Breast epithelium (tissue), 4 donors: ENCODE measurements at places on chromosomes 2 and 18. TPM values are rescaled to one million over a fixed set of nuclear protein-coding genes. Genes with fewer than 3 reads are reported as not detected.

DNA sequence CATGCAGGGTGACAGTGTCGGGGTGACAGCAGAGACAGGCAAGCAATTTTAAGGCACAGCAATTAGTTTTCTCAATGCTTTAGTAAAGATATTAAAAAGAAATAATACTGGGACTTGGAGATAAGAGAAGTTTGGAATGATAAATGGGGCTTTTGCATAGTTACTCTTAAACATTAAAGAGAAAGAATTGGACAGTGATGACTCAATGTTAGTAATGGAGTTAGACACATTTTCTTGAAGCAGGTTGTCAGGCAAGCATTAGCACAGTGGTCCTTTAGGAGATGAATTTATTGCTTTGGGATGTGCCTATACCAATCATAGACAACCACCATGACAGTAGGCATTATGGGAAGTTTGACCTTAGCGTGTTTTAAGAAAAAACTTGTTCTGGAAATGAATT is 228.3 kb upstream of the RAB12 start:
- no peaks in the 10 kb centered on the region for H3K4me1 ChIP-seq
- no peaks in the 10 kb centered on the region for H3K27me3 ChIP-seq
- H3K36me3 ChIP-seq, result no peaks in the 10 kb centered on the region
- no peak overlapping the region for H3K4me3 ChIP-seq
- no peak for DNase-seq

- no peaks in the 10 kb centered on the region for H3K36me3 ChIP-seq
- no peaks in the 10 kb centered on the region for H3K4me1 ChIP-seq
- H3K27me3 ChIP-seq, result no peaks in the 10 kb centered on the region
- DNase-seq, result no peak
- H3K27ac ChIP-seq, result no peak overlapping the region
Observed at GRCh38 chr2:56077359-56077915, 106.4 kb upstream of the CCDC85A start.

GRCh38 chr2:28216331-28216730 is 176.3 kb upstream of the FOSL2 start:
- H3K27me3 ChIP-seq, result no peaks in the 10 kb centered on the region
- H3K4me3 ChIP-seq, result no peak overlapping the region
- H3K36me3 ChIP-seq, result no peaks in the 10 kb centered on the region
- DNase-seq, result no peak
- no peak overlapping the region for H3K27ac ChIP-seq

DNA sequence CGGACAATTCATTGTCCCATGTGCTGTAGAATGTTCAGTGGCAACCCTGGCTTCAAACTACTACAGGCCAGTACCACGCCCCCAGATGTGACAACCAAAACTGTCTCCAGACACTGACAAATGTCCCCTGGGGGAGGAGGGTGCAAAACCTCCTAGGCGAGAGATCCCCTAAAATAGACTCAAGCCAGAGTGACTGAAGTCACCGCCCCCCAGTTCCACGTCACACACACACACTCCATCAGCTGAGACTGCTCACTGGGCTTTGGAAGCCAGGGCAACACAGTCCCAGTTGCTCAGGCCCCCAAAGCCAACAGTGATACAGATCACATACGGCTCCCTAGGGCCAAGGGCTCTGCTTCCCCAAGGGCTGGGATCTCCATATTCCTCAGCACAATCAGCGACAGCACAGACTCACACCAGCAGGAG is 19.1 kb downstream of the HDAC4 start:
- no peaks in the 10 kb centered on the region for H3K4me1 ChIP-seq

- no peak overlapping the region for H3K27ac ChIP-seq
- DNase-seq, result no peak
- H3K4me1 ChIP-seq, result no peaks in the 10 kb centered on the region
- no peaks in the 10 kb centered on the region for H3K36me3 ChIP-seq
Observed at GRCh38 chr18:43572163-43572562, 294.9 kb upstream of the SYT4 start.

- no peak for DNase-seq
- peaks cover 4% of the 10 kb centered on the region for H3K36me3 ChIP-seq
- no peaks in the 10 kb centered on the region for H3K27me3 ChIP-seq
- H3K4me3 ChIP-seq, result no peak overlapping the region
- H3K4me1 ChIP-seq, result no peaks in the 10 kb centered on the region
- H3K27ac ChIP-seq, result no peak overlapping the region
Observed at GRCh38 chr2:69348781-69349180, 38.2 kb downstream of the GFPT1 start.

DNA sequence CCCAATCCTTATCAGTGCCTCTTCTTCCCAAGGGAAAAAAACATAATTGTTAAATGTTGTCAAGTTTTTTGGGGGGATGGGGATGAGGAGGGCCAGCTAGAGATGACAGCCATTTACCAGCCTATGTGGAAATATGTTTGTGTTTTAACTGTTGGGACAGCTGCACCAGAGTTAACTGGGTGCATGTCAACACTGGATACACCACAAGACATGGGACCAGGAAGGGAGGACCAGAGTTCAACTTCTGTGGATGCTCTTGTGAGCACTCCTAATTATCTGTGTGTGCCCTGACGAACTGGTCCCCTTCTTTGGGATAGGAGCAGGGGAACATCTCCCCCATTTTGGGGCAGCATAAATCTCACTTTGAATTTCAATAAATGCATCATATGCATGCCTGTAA is 66.1 kb upstream of the FZD5 start:
- DNase-seq, result no peak
- H3K27me3 ChIP-seq, result no peaks in the 10 kb centered on the region
- no peaks in the 10 kb centered on the region for H3K4me1 ChIP-seq
- no peak overlapping the region for H3K27ac ChIP-seq
- H3K36me3 ChIP-seq, result no peaks in the 10 kb centered on the region

Gene ELOA2
- total RNA-seq, result not detected

Gene CDH19
- 0.98 TPM for total RNA-seq
